Activated naive CD4-positive, alpha-beta T cell treated with anti-CD3 and anti-CD28 coated beads, Interleukin-2, amount 50 U/mL, for 72 hours (primary cell): ENCODE measurements at places on chromosomes 6 and 20.

- no peak for DNase-seq
Observed at GRCh38 chr6:122285292-122285913, 114.0 kb upstream of the HSF2 start.

DNA sequence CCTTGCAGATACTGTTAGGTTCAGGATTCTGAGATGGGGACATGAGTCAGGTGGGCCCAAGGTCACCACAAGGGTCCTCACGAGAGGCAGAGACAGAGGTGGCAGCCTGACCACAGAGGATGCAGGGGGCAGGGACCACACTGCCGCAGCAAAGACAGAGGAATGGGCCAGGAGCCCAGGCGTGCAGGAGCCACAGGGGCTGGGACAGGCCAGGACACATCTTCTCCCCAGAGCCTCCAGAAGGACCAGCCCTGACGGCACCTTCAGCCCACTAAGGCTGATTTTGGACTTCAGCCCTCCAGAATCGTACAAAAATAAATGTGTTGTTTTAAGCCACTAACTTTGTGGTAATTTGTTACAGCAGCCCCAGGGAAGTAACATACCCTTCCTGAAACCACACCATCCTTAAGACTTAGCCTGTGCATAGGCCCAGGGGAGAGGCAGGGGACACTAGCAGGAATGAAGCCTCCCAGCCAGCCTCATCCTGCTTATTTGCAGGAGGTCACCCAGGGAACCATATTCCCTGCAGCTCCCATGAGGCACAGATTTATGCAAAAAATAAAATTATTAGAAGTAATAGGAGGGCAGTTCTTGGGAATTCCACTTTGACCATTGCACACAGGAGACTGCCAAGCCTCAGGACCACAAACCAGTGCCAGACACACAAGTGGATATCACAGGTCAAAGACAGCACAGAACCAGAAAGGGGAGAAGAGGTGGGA, 119.3 kb upstream of the CST7 start:
- no peak for DNase-seq

GRCh38 chr6:70166088-70166958, 136.6 kb downstream of the COL9A1 start:
- DNase-seq: peak; percentile 27

DNA sequence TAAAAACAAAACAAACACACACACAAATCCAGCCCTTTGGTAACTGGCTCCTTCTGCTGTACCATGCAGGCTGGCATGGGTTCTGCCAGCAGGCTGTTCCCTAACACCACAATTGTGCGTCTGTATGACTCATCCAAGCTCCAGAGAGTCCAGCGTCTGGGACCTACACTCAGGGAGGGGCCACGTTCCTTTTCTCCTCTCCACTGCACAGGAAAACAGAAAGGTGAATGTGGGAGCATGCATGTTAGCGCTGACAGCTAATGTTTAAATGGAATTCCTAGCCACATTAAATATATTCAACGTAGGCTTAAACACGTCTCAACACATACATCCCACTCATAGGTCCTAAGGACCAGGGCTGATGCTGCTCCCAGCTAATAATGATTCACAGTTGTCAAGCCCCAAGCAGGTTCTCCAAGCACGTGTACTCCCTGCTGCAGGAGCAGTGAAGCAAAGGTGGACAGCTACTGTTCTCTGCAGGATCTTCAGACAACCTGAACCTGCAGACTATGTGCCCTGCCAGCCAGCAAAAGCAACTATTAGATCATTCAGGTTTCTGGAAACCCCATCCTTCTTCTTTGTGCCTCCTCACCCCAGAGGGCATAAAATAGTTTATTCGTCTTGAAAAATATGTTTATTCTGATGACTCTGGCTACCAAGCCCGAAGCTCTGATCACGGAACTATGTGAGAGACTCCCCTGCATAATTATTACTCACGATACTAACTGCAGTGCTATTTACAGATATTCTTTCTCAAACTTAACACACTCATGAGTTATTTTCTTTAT, 20.9 kb downstream of the MAP1LC3A start:
- no peak for DNase-seq

DNA sequence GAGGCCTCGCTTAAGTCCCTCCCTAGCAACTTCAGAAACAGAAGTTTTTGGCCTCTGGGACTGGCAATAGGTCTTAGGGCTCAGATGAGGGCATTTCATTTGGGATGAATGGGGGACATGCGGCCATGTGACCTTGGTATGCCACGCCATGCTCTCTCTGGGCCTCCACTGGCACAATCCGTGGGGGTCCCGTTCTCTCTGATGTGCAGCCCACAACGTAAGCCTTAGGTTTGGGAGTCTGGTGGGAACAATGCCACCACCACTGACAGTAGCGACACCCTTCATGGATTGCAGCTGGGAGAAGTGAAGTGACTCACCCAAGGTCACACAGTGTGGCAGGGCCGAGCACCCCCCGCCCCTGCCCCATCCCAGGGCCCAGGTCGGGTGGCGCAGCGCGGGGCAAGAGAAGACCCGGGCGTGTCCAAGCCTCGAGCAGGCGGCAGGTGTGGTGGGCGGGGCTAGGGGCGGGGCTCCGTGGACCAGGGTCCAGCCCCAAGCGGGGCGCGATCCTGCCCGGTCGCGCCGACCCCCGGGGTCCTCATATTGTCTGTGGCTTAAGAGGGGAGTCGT, 864 bp upstream of the CEBPB start:
- DNase-seq: no peak

GRCh38 chr6:125884634-125885371, 71.8 kb upstream of the HINT3 start:
- no peak for DNase-seq

- DNase-seq: peak; percentile 25
Observed at GRCh38 chr6:10719296-10719963, 3.4 kb upstream of the TMEM14C start.

- DNase-seq: no peak
Observed at GRCh38 chr6:145360865-145361264, 374.5 kb downstream of the EPM2A start.

DNA sequence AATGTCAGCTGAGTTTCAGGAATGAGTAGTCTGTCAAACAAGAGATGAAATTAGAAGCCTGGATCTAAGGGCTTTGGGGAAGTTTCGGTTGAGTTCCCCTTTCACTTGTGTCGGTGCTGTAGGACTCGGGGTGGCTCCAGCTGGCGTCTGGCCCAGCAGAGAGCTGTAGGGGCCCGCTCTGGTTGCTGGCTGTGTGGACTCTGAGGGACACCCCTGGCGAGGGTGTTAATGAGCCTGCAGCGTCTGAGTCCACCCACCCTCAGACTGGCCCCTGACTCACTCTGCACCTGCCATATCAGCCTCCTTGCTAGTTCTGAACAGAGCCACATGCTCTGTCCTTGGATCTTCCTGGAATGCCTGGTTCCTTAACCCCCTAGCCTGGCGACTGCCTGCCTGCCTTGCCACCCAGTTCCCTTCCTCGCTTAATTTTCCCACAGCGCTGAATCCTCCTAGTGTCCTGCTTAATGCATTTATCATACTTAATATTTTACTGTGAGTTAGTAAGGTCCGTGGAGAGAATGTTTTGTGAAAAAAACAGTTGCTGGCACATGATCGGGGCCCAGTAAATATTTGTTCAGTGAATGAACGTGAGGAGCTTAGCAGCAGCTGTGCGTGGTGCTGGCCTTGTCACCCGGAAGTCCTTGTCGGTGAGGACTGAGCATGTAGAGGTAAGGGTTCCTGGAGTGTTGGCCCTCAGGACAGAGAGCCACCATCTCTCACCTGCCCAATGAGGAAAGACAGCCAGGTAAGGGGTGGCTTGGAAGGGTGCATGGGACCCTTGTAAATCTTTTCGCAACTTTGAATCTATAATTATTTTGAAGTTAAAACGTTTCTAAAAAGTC, 1.6 kb downstream of the DNAJC5 start:
- DNase-seq: peak; percentile 70

GRCh38 chr20:47027042-47027441, 132.4 kb downstream of the EYA2 start:
- DNase-seq: no peak

DNA sequence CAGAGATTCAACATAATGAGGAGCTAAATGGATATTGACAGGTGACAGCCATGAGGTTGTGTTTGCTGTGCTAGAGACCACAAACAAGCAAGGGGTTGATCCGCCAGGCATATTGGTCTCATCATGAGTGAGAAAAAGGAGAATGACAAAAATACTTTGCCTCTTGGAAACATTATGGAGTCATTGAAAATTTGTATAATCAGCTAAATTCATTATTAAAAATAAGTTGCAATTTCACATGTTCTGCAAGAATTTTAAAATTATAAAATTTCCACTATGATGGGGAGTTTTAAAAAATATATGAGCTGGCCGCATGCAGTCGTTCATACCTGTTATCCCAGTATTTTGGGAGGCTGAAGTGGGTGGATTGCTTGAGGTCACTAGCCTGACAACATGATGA, 912.3 kb upstream of the SLC35B3 start:
- DNase-seq: no peak

DNA sequence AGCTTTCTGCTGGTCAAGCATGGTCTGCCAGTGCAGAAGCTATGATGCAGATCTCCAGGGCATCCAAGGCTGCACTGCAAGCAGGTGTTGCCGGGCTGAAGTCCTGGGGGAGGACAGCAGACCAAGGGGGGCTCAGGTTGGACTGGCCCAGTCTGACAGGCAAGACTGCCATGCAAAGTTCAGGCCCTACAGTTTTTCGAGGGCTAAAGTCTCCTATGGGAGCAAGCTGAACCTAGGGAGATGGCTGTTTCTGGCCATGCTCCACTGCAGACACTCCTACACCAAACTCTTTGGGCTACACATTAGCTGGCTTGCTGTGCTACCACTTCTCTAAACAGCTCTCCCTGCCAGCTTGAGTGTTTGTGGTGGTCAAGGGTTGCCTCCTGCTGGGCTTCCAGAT, 130.0 kb upstream of the SYNCRIP start:
- DNase-seq: no peak

DNA sequence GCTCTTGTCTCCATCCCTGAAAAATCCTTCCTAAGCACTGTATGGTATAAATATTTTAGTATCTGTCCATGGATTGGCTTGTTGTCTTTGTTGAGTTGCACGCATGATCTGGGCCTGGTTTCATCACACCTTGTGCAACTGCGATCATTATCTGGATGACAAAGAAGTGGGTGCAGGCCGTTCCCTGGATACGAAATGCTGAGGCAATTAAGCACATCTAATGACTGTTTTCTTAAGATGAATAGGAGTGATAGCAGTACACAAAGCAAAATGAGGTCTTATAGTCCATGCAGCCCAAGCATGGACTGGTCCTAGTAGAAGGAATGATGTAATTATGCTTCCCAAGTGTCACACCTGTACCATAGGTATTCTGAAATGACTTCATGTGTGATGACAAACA, 47.8 kb downstream of the SLC35D3 start:
- no peak for DNase-seq

DNA sequence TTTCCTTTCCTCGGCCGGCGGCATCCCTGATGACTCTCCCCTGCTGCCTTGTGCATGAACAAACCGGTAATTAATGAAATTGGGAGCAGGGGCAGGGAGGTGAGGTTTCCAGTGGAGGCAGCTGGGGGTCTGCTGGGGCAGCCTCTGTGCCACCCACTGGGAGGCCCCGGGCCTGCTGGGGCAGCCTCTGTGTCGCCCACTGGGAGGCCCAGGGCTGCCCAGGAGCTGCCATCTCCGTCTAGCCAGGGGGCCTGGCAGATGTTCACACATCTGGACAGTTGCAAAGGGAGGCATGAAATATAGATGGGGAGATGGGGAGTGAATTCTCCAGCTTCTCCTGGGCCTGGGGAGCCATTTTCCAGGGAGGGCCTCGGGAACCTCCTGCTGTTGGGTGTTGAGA, 33.8 kb downstream of the TOX2 start:
- no peak for DNase-seq

- DNase-seq: no peak
Observed at GRCh38 chr20:10603971-10604864, 69.6 kb downstream of the JAG1 start.

- no peak for DNase-seq
Observed at GRCh38 chr6:25883991-25884390, 9.9 kb upstream of the SLC17A3 start.

DNA sequence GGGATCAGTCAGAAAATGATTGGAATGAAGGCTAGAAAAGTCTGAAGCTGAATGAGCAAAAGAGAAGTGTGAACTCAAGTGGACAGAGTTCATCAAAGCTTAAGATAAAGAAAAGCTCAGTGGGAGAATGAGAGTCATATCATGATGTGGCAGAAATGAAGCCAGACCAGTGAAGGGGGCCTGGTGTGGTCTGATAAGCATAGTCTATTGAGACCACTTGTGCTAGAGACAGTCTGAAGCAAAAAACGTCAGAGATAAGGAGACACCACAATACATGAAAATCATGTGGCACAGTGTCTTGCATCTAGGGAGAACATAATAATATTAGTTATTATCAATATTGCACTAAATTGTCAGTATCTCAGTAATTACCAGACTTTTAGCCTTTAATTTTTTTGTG, 601.5 kb downstream of the UTRN start:
- DNase-seq: no peak
